SW480 (cell line): ENCODE measurements at places on chromosomes 12 and 14.

DNA sequence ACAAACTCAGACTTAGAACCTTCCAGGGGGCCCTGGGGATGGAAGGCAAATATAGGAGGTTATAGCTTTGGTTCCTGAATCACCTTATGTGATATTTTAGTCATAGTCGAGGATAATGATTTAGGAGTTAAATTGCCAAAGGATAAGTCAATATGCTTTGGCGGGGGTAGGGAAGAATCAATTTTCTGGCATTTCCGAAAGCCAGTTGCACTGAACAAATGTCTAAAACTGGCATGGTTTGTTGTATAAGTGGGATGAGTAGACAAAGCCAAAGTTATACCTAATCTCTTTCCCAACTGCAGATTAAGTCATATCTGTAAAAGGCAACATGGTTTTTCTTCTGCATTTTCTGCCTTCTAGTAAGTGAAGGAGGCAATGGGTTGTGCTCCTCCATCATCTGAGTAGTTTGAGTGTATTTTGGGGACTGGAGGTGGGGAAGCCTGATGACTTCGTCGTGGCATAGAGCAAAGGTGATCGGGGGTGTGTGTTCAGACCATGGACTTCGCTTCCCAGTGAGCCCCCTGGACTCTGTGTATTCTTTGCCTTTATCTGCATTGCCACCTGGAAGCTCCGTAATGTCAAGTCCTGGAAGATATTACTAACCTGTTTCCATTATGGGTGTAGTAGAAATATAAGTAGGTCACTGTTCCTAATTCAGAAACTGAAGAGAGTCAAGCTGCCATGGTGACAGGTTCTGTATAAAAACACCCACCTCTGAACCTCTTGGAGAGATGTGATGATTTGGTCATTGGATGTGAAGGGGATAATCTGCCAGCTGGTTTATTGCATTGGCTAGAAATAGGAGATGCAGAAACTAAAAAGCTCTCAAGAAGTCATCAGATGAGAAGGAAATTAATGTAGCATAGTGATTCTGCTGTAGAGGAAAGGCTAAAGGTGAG, 24.5 kb downstream of the PPFIBP1 start:
- DNase-seq, result peak; percentile 44

GRCh38 chr12:123032736-123033391, 52.4 kb downstream of the ARL6IP4 start:
- DNase-seq, result no peak

DNA sequence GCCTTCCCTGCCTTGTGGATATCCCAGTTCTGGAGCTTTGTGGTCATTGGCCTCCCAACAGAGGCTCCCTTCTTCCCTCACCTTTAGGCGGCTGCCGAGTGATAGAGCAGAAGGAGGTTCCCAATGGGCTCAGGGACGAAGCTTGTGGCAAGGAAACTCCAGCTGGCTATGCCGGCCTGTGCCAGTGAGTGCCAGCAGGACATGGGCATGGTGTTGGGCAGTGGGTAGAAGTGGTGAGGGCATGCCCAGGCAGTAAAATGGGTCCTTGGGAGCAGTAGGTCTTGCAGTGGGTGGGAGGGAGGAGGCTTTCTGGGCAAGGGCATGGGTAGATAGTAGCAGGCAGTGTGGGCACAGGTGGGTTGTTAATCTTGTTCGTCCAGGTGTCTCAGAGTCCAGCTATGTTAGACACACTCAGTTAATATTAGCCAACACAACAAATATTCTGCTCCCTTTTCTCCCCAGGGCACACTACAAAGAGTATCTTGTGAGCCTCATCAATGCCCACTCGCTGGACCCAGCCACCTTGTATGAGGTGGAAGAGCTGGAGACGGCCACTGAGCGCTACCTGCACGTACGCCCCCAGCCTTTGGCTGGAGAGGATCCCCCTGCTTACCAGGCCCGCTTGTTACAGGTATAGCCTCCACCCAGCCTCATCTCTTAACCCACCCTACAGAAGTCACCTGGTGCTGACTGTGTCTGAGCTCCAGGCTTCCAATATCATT, 1.1 kb upstream of the IRF9 start:
- no peak for DNase-seq

DNA sequence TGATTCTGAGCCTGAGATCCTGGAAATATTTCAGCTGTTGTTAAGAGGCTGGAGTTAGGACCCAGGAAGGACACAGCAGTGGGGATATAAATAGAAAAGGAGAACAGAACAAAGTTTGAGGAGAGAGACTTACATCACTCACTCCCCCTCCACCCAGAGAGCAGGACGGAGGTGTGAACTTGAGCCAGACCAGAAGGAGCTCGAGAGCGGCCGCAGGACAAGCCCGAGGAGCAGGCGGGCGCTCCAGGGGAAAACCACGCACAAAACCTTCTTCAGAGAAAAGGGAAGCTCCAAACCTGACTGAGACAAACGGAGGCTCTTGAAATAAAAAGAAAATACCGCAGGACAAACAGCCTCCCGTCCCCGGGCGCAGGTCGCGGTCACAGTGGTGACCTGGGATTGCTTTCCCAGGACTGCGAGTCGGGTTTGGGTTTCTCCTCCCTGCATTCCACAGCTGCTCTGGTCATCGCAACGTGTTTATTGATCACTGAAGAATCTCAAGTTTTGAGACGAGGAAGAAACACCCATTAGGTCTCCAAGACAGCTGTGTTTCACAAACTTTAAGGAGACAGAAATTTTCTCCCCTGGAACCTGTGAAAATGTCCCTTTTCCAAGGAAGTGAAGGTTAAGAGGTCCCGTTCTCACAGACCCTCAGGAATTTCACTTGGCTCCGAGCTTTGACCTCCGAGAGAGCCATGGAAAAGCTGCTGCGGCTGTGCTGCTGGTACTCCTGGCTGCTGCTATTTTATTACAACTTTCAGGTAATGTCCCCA, at the start of gene ADGRD1:
ADGRD1 (plus strand) TSS at position 137 of the 773 bp plus-strand sequence; CDS start at position 696, 559 bp downstream.
- DNase-seq, result no peak
